ENCODE measurements at places on chromosomes 16 and 17.

DNA sequence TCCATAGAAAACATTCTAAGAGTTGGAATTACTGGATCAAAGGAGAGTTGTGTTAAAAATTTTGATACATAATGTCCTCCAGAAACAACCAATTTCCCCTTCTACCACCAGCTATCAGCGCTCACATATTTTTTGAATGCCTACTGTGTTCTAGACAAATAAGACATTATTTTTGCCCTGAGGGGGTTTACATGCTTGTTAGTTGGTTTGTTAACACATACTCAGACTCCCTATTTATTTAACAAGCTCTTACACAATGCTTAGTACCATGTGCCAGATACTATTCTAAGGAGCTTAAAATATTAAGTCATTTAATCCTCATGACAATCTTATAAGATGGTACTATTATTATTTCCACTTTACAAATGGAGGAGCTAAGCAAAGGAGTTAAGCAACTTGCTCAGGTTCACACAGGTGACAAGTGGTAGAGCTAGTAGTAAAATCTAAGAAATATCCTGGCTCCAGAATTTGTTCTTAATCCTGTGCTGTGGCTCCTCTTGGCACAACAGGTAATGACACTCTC is 194.2 kb downstream of the UTP18 start:
- DNase-seq: no peak

DNA sequence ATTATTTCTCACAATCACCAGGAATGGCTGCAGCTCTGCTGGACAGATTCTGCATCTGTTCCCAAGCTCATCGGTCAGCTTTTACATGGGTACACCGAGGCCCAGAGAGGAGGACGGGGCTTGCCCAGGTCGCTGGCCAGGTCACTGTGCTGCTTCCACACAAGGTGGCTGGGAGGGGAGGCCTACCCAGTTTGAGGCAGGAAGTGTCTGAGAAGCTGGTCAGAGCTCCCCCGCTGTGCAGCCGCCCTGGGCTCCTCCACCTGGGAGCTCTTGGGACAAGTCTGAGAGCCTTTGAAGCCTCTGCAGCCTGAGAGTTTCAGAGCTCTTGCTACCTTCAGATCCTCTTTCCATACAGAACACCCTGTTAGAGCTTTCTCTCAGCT is 143.3 kb downstream of the CLEC16A start:
- no peak for DNase-seq

DNA sequence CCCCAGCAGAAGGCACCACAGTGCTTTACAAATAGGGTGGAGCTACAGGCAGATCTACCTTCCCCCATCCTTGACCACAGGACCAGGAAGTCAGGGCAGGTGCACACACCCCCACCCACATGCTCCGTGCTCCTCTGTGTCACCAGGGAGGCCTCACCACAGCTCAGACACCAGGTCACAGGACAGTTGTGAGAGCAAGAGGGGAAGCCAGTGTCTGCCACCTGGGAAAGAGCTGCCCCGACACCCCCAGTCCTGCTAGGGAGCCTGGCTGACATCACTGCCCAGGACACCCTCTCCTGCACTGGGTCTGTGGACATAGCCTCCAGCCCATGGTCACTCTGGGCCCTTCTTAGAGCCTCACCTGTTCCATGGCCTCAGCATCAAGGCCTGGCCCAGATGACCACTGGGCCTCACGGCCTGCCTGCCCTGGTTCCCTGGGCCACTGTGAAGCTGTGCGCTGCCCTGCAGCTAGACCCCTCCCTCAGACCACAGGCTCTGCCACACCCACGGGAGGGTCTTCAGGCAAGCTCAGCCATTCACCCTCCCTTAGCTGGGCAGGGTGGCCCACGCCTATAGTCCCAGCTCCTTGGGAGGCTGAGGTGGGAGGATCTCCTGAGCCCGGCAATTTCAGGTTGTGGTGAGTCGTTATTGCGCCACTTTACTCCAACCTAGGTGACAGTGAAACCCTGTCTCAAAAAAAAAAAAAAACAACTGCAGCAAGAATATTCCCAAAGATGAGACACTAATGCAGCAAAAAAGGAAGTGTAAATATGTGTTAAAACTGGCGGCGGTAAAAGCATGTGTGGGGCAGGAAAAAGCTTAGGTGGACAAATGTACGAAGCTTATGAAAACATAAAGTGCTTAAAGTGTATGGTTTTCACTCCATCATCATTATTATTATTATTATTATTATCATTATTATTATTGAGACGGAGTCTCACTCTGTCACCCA is 14.2 kb downstream of the POLR3K start:
- peak; percentile 11 for DNase-seq

DNA sequence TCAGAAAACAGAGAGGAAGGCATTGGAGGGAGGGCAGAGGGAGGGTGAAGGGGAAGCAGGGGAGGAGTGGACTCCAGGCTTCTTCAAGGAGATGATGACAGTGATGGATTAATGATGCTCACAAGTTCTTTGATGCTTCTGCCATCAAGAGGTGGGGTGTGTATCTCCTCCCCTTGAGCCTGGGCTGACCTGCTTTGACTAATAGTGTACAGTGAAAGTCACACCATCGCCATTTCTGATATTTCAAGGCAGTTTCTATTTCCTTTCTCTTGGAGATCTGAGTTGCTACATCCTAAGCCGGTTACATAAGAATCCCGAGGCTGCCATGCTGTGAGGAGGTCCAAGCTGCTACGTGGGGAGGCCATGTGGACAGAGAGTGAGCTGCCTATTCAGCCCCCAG is 312.5 kb downstream of the MAF start:
- no peak for DNase-seq

GRCh38 chr17:57640079-57640478 is 105.0 kb downstream of the CCDC182 start:
- DNase-seq: no peak

- DNase-seq: no peak
Measured at GRCh38 chr17:2396192-2396567, 4.7 kb downstream of the MNT start.

- DNase-seq: no peak
Measured at GRCh38 chr17:43556292-43556691, 10.2 kb upstream of the ETV4 start.

DNA sequence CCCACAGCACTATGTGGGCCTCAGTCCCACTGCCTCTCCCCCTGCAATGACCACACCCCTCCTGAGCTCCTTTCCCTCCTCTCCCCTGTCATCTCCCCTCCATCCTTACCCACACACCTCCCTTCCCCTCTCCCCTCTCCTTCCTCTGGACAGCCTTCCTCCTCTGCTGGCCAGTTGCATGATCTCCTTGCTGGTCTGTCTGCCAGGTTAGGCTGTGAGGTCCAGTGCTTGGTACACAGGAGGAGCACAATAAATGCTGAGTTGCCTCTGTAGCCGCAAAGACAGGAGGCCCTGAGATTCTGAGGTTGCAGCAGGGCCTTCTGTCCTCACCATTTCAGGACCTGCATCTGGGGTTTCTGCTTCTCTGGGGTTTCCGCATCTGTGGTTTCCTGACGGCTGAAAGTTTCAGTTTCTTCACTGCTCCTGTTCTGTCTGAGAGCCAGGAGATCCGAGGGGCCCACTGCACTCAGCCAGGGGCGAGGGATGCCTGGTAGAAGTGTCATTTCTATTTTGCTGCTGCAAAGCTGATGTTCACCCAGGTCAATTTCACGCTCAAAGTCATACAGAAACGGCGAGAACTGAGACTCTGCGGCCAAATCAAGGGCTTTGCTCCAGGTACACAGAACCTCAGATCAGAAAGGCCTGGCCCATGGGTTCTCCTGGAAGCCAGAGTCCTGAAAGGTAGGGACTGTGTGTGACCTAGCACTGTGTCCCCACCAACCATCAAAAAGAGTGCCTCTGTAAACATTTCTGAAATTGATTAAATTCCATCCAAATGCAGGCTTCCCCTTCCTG is 4.6 kb upstream of the SLC12A3 start:
- no peak for DNase-seq

DNA sequence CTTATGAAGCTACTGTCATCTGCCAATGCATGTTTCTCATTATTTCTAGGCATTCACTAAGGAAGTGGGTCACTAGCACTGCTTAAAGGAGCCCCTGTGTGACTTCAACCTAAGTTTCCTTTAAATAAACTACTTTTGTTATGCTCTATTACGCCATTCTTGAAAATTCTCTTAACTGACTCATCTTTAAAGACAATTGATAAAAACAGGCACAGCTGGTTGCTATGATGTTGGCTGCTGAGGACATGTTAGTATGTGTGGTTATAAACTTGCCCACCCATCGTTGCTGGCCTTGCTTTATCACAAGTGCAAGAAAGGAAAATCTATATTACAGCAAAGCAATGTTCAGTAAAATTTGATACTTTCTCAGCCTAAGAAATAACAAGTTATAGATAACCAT is 75.8 kb upstream of the CNTNAP4 start:
- DNase-seq: no peak
